ENCODE measurements at places on chromosomes 6 and 20.

GRCh38 chr6:100420711-100421110 lies 44.0 kb downstream of the SIM1 start:
- no peak for DNase-seq

DNA sequence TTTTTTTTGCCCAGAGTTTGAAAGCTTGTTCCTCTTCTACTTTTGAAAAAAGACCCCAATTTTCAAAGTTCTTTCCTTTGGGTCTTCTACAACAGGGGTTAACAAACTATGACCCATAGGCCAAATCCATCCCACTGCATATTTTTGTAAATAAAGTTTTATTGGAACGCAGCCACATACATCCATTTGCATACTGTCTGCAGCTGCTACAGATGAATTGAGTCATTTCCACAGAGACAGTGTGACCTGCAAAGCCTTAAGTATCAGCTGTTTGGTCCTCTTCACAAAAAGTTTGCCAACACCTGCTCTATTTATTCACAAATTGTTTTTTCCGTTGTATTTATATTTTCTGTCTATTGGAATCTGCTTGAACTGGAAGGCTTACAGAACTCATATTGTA lies 189.2 kb downstream of the TBC1D7 start:
- DNase-seq = no peak

DNA sequence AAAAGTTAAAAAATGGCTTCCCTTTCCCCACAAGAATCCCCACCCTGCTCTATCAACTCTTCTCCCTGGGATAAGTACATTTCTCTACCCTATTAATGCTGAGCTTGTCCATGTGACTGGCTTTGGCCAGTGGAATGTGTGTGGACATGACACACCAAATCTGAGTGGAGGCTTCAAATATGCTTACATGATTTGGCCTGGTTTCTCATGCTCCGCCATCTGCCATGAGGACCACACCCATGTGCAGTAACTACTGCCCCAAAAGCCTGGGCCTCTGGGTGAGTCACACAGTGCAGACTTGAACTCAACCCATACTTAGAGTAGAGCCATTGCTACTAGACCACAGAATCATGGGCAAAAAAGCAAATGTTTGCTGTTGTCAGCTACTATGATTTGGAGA lies 65.4 kb downstream of the PRND start:
- DNase-seq = no peak

- DNase-seq = no peak
These were observed 1.5 kb upstream of the TAAR6 start for GRCh38 chr6:132568611-132569010.

DNA sequence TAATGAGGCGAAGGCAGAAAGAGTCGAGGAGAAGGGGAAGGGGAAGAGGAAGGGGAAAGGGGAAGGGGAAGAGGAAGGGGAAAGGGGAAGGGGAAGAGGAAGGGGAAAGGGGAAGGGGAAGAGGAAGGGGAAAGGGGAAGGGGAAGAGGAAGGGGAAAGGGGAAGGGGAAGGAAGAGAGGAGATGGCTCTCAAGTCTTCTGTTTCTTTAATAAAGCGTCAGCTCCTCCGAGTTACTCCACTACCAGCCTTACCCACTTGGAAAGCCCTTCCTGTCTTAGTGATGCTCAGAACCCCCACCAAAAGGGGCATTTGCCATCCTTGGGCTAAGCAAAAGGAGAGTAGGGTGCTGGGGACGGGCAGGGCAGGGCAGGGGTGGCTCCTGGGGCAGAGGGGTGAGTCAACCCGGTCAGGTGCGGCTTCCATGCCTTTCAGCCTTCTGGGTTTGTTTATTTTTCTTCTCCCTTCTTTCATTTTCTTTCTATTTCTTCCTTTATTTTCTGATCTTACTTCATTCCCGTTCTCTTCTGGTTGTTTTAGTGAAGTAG lies 476 bp upstream of the CLIC5 start:
- no peak for DNase-seq

Data from cortex of kidney (tissue), 1 donor.